ENCODE measurements at places on chromosomes 13 and 19. TPM values are rescaled to one million over a fixed set of nuclear protein-coding genes. Genes with fewer than 3 reads are reported as not detected.

Gene FFAR2
- not detected for total RNA-seq

Gene AKT2
- total RNA-seq: 85.1 TPM

Gene FPR1
- not detected for total RNA-seq

Gene TEKTIP1
- not detected for total RNA-seq

Gene PAK4
- 9.7 TPM for total RNA-seq

Gene ERICH4
- total RNA-seq: not detected

Gene CYP4F2
- not detected for total RNA-seq

Gene WDR62
- 22.4 TPM for total RNA-seq

Gene PRR20C
- not detected for total RNA-seq

- no peak overlapping the region for H3K4me3 ChIP-seq
- H3K4me1 ChIP-seq: peaks cover 25% of the 10 kb centered on the region
Measured at GRCh38 chr13:114121031-114121430, 11.4 kb downstream of the RASA3 start.

GRCh38 chr19:58033741-58034476 is at the start of gene ZSCAN1:
Gene ZSCAN1, plus strand, starts transcription at chr19:58034025. Its CDS starts 3,812 bp downstream, at chr19:58037837.
- no peaks in the 10 kb centered on the region for H3K36me3 ChIP-seq
- peaks cover 11% of the 10 kb centered on the region for H3K4me1 ChIP-seq
- H3K4me3 ChIP-seq: peak within 1 kb of the TSS; percentile 67

- DNase-seq: no peak
- no peaks in the 10 kb centered on the region for H3K27me3 ChIP-seq
- H3K4me3 ChIP-seq: no peak overlapping the region
- H3K27ac ChIP-seq: no peak overlapping the region
- H3K4me1 ChIP-seq: peaks cover 13% of the 10 kb centered on the region
- H3K36me3 ChIP-seq: no peaks in the 10 kb centered on the region
Measured at GRCh38 chr13:110641055-110642015, 26.0 kb downstream of the NAXD start.

DNA sequence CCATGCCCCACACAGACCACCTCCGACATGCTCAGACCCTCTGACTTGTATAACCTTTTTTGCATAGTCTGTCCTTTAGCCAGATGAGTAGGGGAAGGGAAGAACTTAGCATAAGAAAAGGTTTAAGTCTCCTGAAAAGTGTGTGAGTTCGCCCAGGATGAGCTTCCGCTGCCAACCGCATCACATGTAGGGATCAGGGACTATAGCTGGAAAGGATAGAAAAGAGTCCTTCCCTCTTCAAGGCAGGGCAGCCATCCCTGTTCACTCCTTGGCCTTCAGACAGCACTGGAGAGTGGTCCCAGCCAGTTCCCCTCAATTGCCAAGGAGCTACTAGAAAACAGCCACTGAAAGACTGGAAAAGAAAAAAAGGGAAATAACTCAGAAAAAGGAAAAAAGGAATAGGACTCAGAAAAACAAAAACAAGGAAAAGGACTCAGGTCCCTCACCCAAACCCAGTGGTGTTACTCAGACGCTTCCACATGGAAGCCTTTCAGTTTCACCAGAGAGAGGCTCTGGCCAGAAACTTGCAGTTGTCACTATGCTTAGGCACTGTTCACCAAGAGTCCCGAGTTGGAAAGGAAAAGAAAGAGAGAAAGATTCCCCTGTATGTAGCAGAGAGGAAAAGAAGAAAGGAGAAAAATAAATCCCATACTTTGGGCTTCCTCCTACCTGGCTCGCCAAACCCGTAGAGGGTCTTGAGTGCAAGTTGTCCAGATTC is 5.6 kb upstream of the TM9SF2 start:
- H3K4me1 ChIP-seq: peaks cover 5% of the 10 kb centered on the region
- H3K4me3 ChIP-seq: no peak overlapping the region
- H3K36me3 ChIP-seq: no peaks in the 10 kb centered on the region
- no peaks in the 10 kb centered on the region for H3K27me3 ChIP-seq
- H3K27ac ChIP-seq: no peak overlapping the region

GRCh38 chr13:45849408-45849807 is 2.1 kb downstream of the SIAH3 start:
- peaks cover 62% of the 10 kb centered on the region for H3K27me3 ChIP-seq
- DNase-seq: no peak
- peaks cover 33% of the 10 kb centered on the region for H3K4me1 ChIP-seq
- no peak overlapping the region for H3K27ac ChIP-seq
- H3K36me3 ChIP-seq: no peaks in the 10 kb centered on the region
- no peak overlapping the region for H3K4me3 ChIP-seq

DNA sequence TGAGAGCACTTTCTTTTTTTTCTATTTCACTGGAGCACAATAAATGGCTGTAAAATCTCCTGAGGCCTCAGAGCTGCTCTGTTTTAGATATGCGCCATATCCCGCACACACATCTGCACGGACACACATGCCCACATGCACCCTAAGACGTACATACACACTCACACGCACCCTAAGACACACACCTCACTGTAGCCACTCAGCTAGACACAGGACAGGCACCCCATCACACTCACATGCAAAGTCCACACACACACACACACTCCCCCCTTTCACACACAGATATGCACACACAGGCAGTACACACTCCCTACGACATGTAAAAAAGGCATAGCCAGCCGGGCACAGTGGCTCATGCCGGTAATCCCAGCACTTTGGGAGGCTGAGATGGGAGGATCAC is 8.8 kb downstream of the ELOF1 start:
- no peaks in the 10 kb centered on the region for H3K27me3 ChIP-seq
- no peaks in the 10 kb centered on the region for H3K36me3 ChIP-seq
- no peaks in the 10 kb centered on the region for H3K4me1 ChIP-seq
- H3K27ac ChIP-seq: no peak overlapping the region

- no peaks in the 10 kb centered on the region for H3K27me3 ChIP-seq
- H3K4me1 ChIP-seq: no peaks in the 10 kb centered on the region
Measured at GRCh38 chr13:106010836-106011235, 524.6 kb downstream of the EFNB2 start.

- H3K36me3 ChIP-seq: no peaks in the 10 kb centered on the region
- H3K27me3 ChIP-seq: no peaks in the 10 kb centered on the region
- H3K27ac ChIP-seq: no peak overlapping the region
- peak; percentile 2 for DNase-seq
Measured at GRCh38 chr13:85666356-85666755, 132.9 kb downstream of the SLITRK6 start.

DNA sequence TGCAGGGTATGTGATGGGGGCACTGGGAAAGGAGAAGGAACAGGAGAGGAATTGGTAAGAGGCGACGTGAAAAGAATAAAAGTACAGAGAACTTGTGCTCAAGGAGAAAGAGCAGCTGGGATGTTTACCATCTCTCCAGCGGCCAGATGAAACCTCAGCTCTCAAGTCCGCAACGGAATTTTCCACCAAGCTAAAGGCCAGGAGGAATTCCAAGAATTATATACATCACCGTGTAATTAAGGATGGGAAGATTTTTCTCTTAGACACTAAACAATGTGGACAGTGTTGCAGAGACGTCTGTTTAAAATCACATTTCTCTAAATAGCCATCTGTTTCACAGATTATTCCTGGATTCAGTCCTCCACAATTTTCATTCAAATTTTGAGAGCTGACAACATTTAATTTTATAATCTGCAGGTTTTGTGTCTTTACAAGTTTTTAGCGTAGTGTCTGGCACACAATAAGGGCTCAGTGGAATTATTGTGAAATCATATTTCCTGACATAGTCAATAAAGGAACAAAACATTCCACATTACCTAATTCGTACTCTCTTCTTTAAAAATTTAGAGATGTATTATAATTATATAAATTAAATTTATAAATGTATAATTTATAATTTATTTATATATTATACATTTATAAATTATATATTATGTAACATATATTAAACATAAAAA is 23.0 kb upstream of the USP29 start:
- H3K4me1 ChIP-seq: no peaks in the 10 kb centered on the region
- H3K4me3 ChIP-seq: no peak overlapping the region
- H3K27ac ChIP-seq: no peak overlapping the region
- H3K36me3 ChIP-seq: no peaks in the 10 kb centered on the region

DNA sequence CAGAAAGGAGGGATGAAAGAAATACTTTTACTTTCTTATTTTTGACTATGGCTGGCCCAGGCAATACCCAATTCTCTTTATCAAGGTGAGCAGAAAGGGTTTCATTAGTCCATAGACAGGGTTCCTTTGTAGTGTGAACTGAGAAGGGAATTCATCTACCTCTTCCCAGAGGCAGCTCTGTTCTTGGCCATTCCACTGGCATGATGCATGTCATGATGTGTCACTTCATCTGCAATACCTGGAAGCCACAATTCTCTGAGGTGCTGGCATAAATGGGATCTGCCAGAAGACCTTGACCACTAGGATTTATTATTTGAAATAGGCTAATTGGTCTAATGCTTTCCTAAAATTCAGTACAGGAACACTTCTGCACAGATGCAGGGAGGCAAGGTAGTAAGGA is 542.8 kb downstream of the RFC3 start:
- no peaks in the 10 kb centered on the region for H3K36me3 ChIP-seq
- H3K4me1 ChIP-seq: no peaks in the 10 kb centered on the region
- no peak for DNase-seq
- no peaks in the 10 kb centered on the region for H3K27me3 ChIP-seq
- no peak overlapping the region for H3K27ac ChIP-seq
- no peak overlapping the region for H3K4me3 ChIP-seq

GRCh38 chr13:108213946-108214345 is 1.4 kb downstream of the LIG4 start:
- H3K36me3 ChIP-seq: no peaks in the 10 kb centered on the region
- peak overlapping the region; percentile 58 for H3K4me3 ChIP-seq
- peak; percentile 13 for DNase-seq
- no peak overlapping the region for H3K27ac ChIP-seq
- peaks cover 13% of the 10 kb centered on the region for H3K4me1 ChIP-seq
